ENCODE measurements at places on chromosomes 13 and 19. TPM values are rescaled to one million over a fixed set of nuclear protein-coding genes. Genes with fewer than 3 reads are reported as not detected.

The EGLN2 gene
- total RNA-seq = 69.8 TPM

GRCh38 chr13:27663947-27664346 is 42.3 kb downstream of the POLR1D start:
- no peak overlapping the region for H3K4me3 ChIP-seq
- H3K27me3 ChIP-seq = no peaks in the 10 kb centered on the region
- H3K36me3 ChIP-seq = peaks cover 8% of the 10 kb centered on the region
- DNase-seq = no peak

DNA sequence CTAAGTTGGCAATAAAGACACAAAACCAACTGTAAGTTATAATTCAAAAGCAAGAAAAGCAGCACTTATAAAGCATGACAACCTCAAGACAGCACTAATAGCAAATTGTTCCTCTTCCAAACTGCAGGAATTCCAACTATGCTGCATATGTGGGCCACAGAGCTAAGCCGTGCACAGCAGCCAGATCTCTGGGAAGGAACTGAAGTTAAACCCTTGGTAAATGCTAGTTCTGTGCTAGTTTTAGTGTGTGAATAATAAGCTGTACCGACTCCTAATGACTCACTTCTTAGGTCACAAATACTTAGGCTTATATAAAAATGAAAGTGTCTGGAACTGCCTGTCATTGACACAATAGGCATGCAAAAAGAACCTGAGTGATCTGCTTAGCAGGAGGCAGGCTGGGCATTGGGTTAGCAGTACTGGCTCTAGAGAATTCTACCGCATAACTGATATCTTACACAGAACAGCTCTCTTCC is 21.2 kb upstream of the GTF3A start:
- H3K27ac ChIP-seq = peak overlapping the region; percentile 42
- peaks cover 8% of the 10 kb centered on the region for H3K27me3 ChIP-seq
- no peak overlapping the region for H3K4me3 ChIP-seq
- peak; percentile 85 for DNase-seq
- peaks cover 16% of the 10 kb centered on the region for H3K4me1 ChIP-seq

- no peak overlapping the region for H3K27ac ChIP-seq
- no peak for DNase-seq
- H3K36me3 ChIP-seq = no peaks in the 10 kb centered on the region
- H3K4me1 ChIP-seq = no peaks in the 10 kb centered on the region
- no peak overlapping the region for H3K4me3 ChIP-seq
These were observed 270.5 kb downstream of the GPC6 start for GRCh38 chr13:93496985-93497673.

- H3K4me1 ChIP-seq = peaks cover 18% of the 10 kb centered on the region
- no peaks in the 10 kb centered on the region for H3K36me3 ChIP-seq
- no peak overlapping the region for H3K4me3 ChIP-seq
- no peak overlapping the region for H3K27ac ChIP-seq
These were observed 41.2 kb downstream of the PCCA start for GRCh38 chr13:100130092-100130491.

DNA sequence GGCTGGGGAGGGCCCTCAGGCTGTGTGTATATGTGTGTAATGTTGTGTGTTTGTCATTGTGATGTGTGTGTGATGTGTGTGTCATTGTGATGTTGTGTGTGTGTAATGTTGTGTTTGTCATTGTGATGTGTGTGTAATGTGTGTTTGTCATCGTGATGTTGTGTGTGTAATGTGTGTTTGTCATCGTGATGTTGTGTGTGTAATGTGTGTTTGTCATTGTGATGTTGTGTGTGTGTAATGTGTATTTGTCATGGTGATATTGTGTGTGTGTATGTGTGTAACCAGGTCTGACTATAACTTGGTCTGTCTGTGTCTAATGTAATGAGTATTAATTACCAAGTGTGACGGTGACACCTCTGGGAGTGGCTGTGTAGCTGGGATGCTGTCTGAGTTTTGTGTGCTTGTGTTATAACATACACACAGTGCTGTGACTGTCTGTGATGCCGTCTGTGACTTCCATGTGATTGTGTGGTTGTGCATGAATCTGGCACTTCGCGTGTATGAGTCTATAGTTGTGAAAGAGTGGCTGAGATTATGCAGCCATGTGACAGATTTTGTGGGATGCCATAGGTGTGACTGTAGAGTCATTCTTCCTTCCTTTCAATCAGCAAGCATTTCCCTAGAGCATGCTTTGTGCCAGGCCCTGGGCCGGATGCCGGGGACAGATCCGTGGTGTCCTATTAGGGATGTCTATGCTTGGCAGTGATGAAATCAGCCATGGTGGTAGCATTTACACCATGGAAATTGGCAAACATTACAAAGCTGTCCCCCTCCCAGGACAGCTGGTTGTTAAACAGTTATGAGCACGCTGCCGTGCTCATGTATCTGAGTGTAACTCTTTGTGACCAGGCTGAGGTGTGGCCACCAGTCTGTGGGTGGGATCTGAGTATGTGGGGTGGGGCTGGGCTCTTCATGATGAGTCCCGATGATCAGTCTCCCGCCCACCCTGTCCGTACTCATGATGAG is 6.4 kb downstream of the TNFSF14 start:
- no peaks in the 10 kb centered on the region for H3K36me3 ChIP-seq
- H3K27ac ChIP-seq = no peak overlapping the region
- H3K4me3 ChIP-seq = no peak overlapping the region
- no peaks in the 10 kb centered on the region for H3K4me1 ChIP-seq

DNA sequence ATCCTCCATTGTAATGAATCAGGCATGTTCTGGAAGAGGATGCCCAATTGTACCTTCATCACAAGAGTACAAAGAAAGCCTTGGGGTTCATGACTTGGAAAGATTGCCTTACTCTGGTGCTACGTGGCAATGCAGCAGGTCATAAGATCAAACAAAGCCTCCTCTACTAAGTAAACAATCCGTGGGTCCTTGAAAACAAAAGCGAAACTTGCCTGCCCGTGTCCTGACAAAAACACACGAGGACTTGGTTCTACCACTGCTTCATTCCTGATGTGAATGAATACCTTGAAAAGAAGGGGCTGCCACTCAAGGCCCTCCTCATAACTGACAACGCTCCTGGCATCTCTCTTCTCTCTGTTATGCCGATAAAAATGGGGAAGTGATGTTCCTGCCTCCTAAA is 18.9 kb downstream of the ZNF563 start:
- peaks cover 13% of the 10 kb centered on the region for H3K36me3 ChIP-seq
- H3K27ac ChIP-seq = no peak overlapping the region
- no peaks in the 10 kb centered on the region for H3K27me3 ChIP-seq

GRCh38 chr13:31860002-31860401 is 120.7 kb downstream of the RXFP2 start:
- H3K4me1 ChIP-seq = peaks cover 15% of the 10 kb centered on the region
- H3K36me3 ChIP-seq = no peaks in the 10 kb centered on the region
- H3K27ac ChIP-seq = peak overlapping the region; percentile 51
- DNase-seq = no peak

The PDX1 gene
- total RNA-seq = not detected

GRCh38 chr13:79710376-79710775 is 229.4 kb downstream of the NDFIP2 start:
- H3K36me3 ChIP-seq = no peaks in the 10 kb centered on the region
- DNase-seq = no peak
- H3K27me3 ChIP-seq = no peaks in the 10 kb centered on the region
- no peaks in the 10 kb centered on the region for H3K4me1 ChIP-seq

DNA sequence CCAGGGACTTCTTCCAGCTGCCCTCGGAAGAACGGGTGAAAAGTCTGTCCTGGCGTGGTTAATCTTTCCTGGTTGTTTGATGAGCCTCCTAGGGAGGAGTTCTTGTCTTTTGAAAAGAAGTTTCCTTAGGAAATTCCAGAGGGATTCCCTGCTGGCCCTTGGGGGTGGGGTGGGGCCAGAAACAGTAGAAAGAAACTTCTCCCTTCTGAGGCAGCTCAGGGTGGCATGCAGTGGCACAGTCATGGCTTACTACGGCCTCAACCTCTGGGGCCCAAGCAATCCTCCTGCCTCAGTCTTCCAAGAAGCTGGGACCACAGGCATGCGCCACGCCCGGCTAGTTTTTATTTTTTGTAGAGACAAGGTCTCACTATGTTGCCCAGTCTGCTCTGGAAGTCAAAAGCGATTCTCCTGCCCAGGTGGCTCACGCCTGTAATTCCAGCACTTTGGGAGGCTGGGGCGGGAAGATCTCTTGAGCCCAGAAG is 1.5 kb downstream of the ZNF101 start:
- no peaks in the 10 kb centered on the region for H3K36me3 ChIP-seq
- H3K4me1 ChIP-seq = peaks cover 12% of the 10 kb centered on the region
- peak; percentile 10 for DNase-seq
- no peaks in the 10 kb centered on the region for H3K27me3 ChIP-seq

GRCh38 chr13:104289400-104289799 is 1223.2 kb upstream of the SLC10A2 start:
- H3K27ac ChIP-seq = no peak overlapping the region
- no peak overlapping the region for H3K4me3 ChIP-seq
- H3K4me1 ChIP-seq = no peaks in the 10 kb centered on the region
- H3K36me3 ChIP-seq = no peaks in the 10 kb centered on the region
- DNase-seq = no peak

The CGB3 gene
- total RNA-seq = not detected

DNA sequence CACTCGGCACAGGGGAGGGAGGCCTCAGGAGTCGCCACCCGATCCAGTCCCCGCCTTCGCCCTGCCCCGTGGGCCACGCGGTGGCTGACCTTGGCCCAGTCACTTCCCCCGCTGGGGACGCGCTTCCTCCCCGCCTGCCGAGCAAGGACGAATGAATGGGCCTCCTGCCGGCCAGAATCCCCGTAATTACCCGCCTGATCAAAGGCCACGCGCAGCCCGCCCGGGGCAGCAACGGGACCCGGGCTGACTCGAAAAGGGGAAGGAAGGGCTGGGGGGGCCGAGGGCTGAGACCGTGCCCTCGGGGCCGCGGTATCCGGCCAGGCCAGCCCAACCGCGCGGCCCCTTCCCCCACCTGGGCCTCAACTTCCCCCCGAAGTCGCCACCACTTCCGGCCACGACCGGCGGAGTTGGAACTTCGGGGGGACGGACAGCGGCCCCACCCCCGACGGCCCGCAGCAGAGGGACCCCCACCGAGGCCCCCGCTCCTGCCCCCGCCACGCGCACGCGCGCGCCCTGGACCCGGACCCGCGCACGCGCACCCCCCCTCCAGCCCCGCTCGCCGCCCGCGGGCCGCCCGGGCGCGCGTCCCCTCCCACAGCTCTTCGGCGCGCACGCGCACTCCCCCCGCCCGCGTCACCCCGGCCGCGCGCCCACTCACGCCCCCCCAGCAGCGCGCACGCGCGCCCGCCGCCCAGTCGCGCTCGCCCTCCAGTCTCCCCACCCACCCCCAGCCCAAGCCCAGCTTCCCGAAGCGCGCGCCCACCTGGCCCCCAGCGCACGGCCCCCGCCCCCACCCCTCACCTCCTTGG is 520 bp downstream of the ZNF787 start:
- DNase-seq = peak; percentile 99
- peak overlapping the region; percentile 87 for H3K4me3 ChIP-seq
- H3K4me1 ChIP-seq = peaks cover 17% of the 10 kb centered on the region
- H3K27me3 ChIP-seq = no peaks in the 10 kb centered on the region
- H3K27ac ChIP-seq = peak overlapping the region; percentile 80
- H3K36me3 ChIP-seq = peaks cover 6% of the 10 kb centered on the region

DNA sequence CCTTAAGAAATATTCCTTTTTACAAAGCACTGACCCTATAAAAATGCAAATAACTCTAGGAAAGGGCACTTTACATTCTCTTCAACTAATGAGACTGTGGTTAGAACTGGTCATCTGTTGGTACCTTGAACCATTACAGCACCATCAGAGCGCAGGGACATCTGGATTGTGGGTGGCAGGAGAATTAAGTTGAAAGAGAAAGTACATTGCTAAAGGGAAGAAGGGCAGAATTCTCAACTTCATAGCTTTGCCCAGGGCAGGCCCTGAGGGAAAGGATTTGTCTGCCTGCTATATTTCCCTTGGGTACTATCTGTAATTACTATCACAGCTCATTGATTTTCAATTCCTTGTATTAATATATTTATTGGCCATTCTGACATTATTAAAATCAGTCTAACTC is 196.8 kb downstream of the KLF12 start:
- H3K36me3 ChIP-seq = peaks cover 11% of the 10 kb centered on the region
- peaks cover 25% of the 10 kb centered on the region for H3K4me1 ChIP-seq
- no peak for DNase-seq

DNA sequence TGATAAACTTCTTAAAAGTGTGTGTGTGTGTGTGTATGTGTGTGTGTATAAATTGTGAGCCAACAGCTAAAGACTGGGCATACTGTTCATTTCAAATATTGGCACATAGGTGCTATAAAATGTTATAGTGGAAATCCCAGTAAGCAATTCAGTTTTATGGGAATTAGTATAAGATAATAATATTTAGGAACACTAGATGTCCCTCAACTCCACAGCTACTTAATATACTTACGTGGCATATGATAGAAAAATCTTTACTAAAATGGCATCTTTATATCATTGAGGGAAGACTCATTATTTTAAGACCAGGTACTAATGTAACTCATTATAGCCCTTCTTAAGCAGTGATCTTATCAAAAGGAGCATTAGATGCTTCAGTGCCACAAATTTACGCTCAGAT is 266.2 kb downstream of the MAB21L1 start:
- no peak overlapping the region for H3K27ac ChIP-seq
- no peaks in the 10 kb centered on the region for H3K36me3 ChIP-seq
- H3K4me1 ChIP-seq = no peaks in the 10 kb centered on the region
- H3K4me3 ChIP-seq = no peak overlapping the region

The OR7A5 gene
- total RNA-seq = not detected

The KLF12 gene
- 44.8 TPM for total RNA-seq

DNA sequence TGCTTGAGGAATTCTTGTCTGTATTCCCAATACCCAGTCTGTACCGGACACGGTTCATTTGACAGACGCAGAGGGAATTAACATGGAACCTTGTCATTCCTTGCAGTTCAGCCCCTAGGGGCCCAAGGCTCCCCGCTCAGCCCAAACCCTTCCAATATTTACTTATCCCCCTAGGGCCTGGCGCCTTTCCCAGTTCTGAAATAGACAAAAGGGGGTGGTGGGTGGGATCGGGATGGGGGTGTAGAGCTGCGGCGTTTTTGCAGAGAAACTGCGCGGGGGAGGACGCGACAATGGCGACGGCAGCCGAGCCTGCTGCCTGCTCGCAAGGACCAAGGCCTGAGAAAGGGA is 583 bp downstream of the AKAP8L start:
- peak; percentile 78 for DNase-seq
- H3K4me3 ChIP-seq = peak overlapping the region; percentile 93
- peak overlapping the region; percentile 89 for H3K27ac ChIP-seq
- peaks cover 21% of the 10 kb centered on the region for H3K4me1 ChIP-seq
- H3K36me3 ChIP-seq = peaks cover 18% of the 10 kb centered on the region
- H3K27me3 ChIP-seq = no peaks in the 10 kb centered on the region

DNA sequence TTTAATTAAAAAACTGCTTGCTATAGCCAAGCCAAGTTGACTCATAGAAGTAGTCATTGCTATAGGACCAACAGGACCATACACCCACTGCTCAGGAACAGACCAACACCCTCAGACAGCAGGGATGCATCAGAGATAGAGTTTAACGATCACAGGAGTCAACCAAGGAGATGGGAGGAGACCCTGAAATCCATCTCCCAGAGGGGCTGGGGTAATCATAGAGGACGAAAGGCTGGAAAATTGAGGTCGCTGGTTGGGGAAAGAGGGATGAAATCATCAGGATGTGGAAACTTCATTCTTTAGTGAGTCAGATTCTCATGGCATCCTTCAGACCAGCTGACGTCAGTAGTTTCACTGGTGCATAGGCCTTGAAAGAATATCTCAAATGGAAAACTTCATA is 160.4 kb upstream of the GPC6 start:
- H3K4me1 ChIP-seq = peaks cover 10% of the 10 kb centered on the region
- H3K4me3 ChIP-seq = no peak overlapping the region
- no peaks in the 10 kb centered on the region for H3K27me3 ChIP-seq
- DNase-seq = peak; percentile 74
- no peaks in the 10 kb centered on the region for H3K36me3 ChIP-seq

GRCh38 chr19:33904681-33905080 is 108.0 kb downstream of the KCTD15 start:
- no peak overlapping the region for H3K4me3 ChIP-seq
- H3K27me3 ChIP-seq = peaks cover 30% of the 10 kb centered on the region
- no peaks in the 10 kb centered on the region for H3K36me3 ChIP-seq
- H3K4me1 ChIP-seq = no peaks in the 10 kb centered on the region
- DNase-seq = no peak

Measured in osteoblast (primary cell).